ENCODE measurements at places on chromosomes 1 and 21. TPM values are rescaled to one million over a fixed set of nuclear protein-coding genes. Genes with fewer than 3 reads are reported as not detected.

DNA sequence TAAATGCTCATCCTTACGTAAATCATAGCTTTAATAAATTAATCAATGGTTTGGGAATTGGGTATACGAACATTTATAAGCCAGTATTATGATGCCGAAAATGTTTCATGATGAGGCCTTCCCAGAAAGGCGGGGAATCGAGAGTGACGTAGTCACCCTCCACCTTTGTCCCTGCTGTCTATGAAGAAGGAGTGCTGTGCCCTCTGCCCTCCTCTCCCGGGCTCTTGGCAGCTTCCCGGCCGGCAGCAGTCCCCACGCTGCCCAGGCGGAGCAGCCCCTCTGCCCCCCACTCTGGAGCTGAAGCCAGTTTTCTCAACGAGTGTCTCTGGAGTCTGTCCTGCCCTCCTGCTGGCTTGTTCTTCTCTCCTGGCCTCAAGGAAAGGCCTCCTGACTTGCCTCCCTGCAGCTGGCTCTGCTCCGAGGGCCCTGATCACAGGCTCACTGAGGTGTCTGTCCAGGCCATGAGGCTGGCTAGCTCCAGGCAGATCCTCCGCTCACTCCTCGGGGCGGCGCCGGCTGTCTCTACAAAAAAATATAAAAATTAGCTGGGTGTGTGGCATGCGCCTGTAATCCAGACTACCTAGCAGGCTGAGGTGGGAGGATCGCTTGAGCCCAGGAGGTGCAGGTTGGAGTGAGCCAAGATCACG lies 150.7 kb upstream of the COL6A1 start:
- DNase-seq = peak; percentile 39

- DNase-seq = no peak
Observed at GRCh38 chr1:32496127-32496526, 31.3 kb downstream of the ZBTB8B start.

DNA sequence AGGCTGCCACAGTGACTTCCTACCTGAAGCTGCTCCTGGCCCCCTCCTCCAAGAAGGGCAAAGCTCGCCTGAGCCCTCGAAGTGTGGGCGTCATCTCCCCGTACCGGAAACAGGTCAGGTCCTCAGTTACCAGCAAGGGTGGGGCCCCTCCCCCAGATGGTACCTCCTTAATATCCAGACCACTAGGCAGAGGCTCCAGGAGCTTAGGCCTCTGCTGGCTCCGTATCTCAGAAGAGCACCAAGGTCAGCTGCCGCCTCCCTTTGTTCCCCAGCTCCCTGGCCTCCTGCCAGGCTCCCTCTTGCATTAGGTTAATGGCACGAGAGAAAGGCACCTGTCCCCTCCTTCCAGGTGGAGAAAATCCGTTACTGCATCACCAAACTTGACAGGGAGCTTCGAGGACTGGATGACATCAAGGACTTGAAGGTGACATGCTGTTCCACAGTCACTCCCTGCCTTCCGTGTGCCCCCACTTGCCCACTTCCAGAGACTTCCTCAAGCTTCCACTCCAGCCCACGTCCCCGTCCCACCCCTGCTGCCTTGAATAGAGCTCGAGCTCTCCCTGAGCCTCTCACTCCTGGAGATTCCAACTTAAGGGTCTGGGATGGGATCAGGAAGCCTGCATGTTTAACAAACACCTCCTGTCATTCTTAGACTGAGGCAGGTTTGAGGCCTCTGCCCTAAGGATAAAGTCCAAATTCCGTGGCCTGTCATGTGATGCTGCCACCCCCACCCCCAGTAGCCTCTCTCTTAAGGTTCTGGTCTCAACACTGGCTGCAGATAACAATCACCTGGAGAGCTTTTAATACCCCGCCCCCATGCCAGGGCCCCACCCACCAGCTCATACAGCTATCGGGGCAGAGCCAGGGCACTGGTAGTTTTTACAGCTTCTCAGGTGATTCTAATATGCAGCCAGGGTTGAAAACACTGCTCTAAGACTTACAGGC lies 8.3 kb downstream of the RHOC start:
- no peak for DNase-seq

GRCh38 chr1:5751833-5752745 lies 240.1 kb downstream of the NPHP4 start:
- no peak for DNase-seq

GRCh38 chr1:205921570-205921909 lies 21.7 kb downstream of the SLC26A9 start:
- no peak for DNase-seq

DNA sequence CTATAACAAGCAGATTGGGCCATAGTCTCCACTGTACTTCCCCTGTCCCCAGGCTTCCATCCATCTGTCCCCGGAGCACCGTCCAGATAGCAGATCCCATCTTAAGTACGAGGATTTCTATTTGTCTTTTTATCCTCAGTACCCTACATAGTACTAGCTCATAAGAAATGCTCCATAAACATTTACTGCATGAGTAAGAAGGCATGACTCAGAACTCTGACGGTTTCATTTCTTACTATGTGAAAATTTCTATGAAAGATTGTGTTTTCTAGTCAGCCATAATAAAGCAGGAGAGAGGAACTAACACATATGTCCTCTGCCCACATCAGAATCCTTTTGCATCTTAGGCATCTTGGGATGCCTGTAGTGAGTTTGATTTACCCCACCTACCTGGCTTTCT lies 49.5 kb downstream of the CHD1L start:
- DNase-seq = no peak

DNA sequence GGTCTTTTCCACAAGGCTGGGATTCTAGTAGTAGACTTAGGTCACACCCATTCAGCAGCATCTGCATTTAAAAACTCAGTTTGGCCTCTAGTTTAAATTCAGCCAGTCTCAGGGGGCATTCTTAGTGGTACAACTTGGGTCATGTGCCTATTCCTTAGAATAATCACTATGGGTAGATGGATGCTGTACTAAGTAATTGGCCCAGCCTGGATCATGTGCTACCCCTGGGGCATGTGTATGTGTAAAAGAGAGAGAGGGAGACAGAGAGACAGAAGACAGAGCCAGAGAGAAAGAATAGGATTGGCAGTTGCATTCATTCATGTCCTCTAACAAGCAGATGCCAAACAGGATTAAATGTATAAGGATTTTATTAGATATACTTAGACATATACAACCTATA lies 13.6 kb upstream of the SYT14 start:
- no peak for DNase-seq

DNA sequence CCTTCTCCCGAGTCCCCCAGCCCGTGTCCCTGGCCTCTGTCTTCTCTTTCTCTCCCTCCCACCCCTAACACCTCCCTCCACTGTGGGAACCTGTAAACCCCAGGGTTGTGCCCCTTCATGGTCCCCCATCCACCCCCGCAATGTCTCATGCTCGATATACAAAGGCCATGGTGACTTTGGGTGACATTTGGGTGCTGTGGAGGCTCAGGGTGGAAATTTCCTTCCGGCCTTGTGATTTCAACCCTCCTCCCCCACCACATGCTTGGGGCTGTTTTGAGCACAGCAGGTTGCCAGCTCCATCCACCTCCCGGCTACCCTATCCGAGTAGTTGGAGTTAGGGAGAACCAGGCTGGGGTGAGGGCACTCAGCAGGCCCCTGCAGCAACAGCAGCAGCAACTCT lies 25.7 kb upstream of the VPS13D start:
- DNase-seq = no peak

- no peak for DNase-seq
Observed at GRCh38 chr1:12756768-12757413, 10.9 kb downstream of the CFAP107 start.

GRCh38 chr1:76866566-76866965 lies 714 bp upstream of the ST6GALNAC5 start:
- DNase-seq = no peak

DNA sequence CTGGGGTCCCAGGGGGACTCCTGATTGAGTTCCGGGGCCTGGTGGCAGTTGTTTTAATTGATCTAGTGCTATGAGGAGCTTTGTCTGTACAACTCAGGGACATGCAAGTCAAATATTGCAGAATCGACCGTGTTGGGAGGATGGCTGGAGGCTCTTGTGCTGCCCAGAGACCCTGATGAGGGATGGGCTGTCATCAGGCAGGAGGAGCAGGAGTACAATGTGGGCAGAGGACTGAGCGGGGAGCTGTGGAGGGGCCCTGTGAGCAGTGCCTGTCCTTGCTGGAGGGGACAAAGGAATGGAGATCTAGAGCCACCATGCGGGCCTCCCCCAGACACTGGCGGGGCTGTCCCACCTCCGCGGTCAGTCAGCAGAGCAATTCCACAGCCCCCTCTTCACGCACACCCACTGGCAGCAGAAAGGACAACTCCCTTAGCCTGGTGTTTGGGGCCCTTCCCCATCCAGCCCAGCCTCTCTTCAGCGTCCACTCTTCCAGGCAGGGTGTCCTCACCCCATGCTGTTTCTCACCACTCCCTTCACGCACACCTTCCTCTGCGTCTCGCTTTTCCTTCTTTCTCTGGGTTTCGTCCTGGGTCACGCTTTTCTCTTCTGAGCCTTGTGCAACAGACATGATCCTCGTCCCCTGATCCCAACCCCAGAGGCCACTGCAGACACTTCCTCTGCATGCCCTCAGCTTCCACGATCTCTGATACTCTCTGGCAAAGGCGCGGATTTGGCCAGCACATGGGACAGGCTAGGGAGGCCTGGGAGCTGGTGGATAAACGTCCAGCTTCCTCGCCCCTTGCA lies 122.6 kb downstream of the GRIK3 start:
- DNase-seq = no peak

PAQR6 gene
- total RNA-seq = 7.7 TPM
